ENCODE measurements at places on chromosomes 7 and 10.

- no peak for DNase-seq
Measured at GRCh38 chr7:24826662-24827020, 69.4 kb upstream of the GSDME start.

DNA sequence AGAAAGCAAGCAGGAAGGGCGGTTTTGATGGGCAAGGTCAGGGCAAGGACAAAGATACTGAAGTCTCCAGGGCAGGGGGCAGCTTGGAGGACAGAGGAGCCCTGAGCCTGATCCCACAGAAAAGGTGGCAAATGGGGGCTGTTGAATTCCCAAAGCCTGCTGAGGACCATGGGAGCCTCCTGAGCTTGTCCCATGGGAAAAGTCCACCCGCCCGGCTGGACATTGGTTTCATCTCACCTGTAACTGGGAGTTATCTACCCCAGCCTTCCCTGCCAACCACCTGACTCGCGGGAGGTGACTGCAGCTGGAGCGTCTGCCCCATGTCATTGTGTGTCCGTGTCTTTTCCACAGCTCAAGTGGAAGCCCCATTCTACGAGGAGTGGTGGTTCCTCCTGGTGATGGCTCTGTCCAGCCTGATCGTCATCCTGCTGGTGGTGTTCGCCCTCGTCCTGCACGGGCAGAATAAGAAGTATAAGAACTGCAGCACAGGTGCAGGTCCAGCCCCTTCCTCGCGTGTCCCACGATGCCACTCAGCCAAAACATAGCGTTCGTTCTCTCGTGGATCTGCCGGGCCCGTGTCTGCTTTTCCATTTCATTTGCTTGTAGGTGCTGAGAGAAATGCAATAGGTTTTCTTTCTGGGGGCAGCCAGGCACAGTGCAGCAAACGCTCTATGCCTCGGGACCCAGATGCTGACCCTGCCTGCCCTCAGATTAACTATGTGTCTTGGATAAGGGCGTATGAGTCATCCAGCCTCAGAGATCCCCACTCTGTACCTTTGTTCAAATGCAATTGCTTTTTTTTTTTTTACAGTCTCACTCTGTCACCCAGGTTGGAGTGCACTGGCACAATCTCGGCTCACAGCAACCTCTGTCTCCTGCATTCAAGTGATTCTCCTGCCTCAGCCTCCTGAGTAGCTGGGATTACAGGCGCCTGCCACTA is 444.5 kb upstream of the FOXK1 start:
- DNase-seq, result no peak

DNA sequence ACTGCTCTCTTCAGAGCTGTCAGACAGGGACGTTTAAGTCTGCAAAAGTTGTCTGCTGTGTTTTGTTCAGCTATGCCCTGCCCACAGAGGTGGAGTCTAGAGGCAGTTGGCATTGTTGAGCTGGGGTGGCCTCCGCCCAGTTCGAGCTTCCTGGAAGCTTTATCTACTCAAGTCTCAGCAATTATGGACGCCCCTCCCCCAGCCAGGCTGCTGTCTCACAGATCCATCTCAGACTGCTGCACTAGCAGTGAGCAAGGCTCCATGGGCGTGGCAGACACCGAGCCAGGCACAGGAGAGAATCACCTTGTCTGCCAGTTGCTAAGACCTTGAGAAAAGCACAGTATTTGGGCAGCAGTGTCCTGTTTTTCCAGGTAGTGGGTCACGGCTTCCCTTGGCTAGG is 98.1 kb downstream of the SDHAF3 start:
- DNase-seq, result no peak

- DNase-seq, result no peak
Measured at GRCh38 chr10:125783408-125783807, 7.8 kb upstream of the MMP21 start.

GRCh38 chr7:24922099-24922773 is 57.7 kb downstream of the OSBPL3 start:
- DNase-seq, result no peak

DNA sequence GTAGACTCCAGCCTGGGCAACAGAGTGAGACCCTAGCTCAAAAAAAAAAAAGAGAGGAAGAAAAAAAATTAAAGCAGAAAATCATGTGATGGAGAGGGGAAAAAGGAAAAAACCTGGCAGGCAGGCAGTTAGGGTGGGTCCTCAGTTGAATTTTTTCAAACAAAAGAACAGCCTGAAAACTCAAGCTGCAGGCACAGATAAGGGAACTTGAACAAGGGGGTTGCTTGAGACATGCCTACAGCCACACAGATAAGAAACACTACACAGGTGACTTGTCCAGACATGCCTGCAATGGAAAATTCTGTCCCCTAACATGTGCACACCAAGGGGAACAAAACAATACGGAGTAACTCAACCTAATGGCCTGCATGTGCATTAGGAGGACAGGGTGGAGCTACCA is 19.2 kb downstream of the VIM start:
- no peak for DNase-seq

- no peak for DNase-seq
Measured at GRCh38 chr10:58516671-58517070, 4.0 kb downstream of the BICC1 start.

GRCh38 chr10:79024720-79025198 is 44.0 kb upstream of the ZMIZ1 start:
- no peak for DNase-seq

DNA sequence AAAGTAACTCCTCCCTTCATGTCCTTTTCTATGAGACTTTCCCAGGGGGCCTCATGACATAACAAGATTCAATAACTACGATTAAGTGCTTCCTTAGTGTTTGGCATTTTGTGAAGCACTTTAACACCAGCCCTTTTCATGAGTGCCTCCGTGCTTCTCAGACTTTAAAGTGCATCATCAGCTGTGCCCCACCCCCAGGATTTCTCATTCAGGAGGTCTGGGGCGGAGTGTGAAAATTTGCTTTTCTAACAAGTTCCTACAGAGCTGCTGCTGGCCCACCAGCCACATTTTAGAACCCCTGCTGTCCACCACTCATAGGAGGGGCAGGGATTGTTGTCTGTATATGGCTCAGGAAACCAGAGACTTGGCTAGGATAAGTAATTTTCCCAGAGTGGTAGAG is 445.3 kb downstream of the LRMDA start:
- DNase-seq, result no peak

DNA sequence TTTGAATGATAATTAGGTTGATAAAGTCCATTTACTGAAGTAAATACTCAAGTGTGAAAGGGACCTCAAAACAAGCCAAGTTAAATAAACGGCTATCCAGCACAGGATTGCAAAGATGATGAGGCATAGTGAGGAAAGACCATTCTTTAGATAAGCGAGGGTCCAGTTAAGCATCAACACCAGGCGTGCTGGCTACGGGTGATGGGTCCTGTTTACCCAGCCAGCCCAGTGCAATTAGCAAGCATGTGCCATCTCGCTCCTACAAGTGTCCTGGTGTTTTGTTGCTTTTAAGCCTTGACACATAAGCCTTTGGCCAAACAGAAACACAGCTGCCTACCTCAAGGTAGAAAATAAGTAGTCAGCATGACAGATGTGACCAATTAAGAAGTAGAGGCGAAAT is 7.1 kb downstream of the NEBL start:
- DNase-seq, result no peak

DNA sequence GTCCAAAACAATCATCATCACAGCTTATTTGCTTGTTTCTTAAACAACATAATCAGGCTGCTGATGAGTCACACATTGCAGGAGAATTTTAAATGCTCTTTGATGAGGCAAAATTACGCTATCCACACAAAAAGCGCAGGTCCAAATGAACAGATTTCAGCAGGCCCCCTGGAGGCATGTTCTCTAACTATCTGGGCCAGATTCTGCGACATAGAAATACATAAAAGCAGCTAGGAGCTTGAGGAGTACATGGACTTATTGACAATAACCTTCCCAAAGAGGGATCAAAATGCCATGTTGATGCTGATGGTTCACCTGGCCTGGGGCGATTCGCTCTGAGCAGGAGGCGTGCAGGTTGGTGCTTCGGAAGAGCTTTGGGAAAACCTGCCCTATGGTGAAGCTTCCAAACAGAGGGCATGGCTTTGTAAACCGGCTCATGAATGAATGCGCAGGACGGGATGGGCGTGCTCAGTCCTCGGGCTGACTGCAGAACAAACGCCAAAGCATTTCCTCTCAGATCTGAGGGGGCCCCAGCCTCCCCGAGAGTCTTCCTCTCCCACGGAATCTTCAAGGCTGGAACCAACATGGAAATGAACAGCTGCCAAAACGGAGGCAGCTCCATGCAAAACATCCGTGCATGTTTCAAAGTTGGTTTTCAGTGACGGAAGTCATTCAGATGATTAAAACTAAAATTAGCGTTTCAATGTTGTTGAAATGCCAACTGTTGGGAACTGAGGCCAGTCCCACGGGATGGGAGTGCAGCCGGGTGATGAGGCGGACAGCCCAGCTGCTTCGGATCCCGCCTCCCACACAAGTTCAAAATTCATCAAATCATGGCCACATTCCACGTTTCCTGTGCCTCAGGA is 179.6 kb downstream of the TCERG1L start:
- DNase-seq, result no peak

DNA sequence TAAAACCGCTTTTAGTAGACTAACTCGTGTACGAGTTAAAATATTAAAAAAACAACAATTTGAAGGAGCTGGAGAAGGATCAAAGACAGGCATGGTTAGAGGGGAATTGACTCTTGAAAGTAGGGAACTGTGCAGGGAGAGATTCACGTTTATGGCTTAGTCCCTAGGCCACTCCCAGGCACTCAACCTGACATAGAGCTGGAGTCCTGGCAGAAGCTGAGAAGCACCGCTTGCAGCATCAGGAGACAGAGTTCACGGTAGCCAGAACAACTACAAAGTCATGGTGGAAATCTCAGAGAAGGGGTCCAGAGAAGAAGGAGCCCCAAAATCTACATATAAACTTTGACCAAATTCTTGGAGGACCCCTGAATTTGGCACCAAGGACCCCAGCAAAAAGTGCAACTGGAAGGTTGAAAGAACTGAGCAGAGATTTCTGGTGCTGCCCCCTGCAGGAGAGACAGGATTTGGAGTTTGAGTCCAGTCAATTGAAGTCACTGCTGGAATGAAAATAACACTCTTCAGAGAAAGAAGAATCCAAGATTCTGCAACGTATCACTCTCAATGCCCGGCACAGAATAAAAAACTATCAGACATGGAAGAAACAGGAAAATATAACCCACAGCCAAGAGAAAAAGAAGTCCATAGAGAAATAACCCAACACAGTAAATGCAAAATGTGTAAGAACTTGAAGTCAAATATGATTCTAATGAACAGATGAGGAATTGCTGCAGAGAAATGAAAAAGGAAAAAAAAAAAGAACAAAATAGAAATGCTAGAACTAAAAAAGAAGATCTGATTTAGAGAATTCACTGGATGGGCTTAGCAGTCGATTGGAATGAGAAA is 493.3 kb upstream of the PODXL start:
- peak; percentile 16 for DNase-seq

GRCh38 chr10:34528320-34528719 is 286.8 kb downstream of the PARD3 start:
- peak; percentile 92 for DNase-seq

Data from HCT116 (cell line).